ENCODE measurements at places on chromosomes 1 and 21.

- DNase-seq, result no peak
Observed at GRCh38 chr1:226134170-226135058, 52.1 kb downstream of the ACBD3 start.

- no peak for DNase-seq
Observed at GRCh38 chr21:29947119-29947518, 7.3 kb upstream of the GRIK1 start.

DNA sequence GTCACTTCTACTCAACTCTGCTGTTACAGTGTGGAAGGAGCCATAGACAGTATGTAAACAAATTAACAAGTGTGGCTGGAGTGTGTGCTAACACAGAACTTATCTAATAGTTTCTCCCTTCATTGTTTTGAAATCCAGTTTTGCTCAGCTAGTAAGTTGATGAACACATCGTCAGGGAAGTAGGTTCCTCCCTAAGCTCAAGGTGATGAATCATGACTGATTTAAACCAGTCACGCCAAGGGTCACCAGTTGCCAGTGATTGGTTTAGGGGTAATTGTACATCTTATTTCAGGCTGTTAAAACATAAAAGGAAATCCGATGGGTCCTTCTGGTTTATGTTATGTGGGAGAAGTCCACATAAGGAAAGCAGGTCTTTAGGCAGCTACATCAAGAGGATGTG lies 97.0 kb upstream of the CHODL start:
- no peak for DNase-seq

DNA sequence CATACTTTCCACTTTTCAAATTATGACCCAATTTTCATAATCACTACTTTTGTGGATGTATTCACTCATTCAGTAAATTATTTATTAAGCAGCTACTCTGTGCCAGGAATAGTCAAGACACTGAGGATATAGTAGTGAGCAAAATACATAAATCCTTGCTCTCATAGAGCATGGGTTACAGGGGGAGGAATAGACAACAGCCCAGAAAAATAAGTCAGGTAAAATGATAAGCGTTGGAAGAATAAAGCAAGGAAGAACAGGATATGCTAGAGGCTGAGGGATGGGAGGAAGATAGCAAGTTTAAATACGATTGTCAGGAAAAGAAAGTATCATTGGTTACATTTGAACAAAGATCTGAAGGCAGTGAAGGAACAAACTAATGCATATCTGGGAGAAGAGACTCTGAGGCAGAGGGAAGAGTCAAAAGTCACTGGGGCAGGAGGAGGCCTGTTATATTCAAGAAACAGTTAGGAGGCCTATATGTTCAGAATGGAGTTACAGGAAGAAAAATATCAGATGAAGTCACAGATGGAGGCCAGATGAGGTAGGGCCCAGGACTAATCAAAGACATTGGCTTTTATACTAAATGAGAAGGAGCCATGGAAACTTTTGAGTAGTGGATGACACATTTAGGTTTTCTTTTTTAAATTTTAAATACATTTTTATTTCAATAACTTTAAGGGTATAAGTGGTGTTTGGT lies 42.9 kb downstream of the SEC22B start:
- DNase-seq, result no peak

DNA sequence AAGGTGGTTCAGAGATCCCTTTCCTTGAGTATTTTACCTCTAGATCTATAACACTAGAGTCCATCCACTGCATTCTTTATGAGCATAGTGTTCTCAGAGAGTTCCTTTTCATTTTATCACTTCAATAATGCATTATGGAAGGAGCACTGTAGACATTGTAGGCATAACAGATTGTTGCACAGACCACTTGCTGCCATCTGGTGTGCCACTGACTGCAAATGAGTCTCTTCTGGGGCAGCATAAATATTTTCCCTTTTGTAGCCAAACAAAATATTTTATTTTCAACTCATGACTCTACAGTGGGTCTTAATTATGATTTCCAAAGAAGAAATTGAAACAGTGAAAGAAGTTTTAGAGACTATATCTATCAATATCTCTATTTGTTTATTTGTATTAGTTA lies 290.4 kb downstream of the OLFM3 start:
- no peak for DNase-seq

- DNase-seq, result no peak
Observed at GRCh38 chr1:78792756-78793155, 143.1 kb downstream of the IFI44 start.

Data from left ventricle myocardium inferior (tissue), 1 donor.